ENCODE measurements at places on chromosomes 11 and 22. TPM values are rescaled to one million over a fixed set of nuclear protein-coding genes. Genes with fewer than 3 reads are reported as not detected.
A peak's percentile ranks its signal among the peaks of the same experiment; 100 is the strongest.

HIKESHI gene
- 16.8 TPM for total RNA-seq

KAT5 gene
- 59.1 TPM for total RNA-seq

PHLDA2 gene
- total RNA-seq = 1.2 TPM

C11orf86 gene
- total RNA-seq = not detected

KREMEN1 gene
- total RNA-seq = 5.7 TPM

PAX6 gene
- 0.63 TPM for total RNA-seq

OR51B4 gene
- not detected for total RNA-seq

MYH9 gene
- 339 TPM for total RNA-seq

P2RX6 gene
- total RNA-seq = 5.9 TPM

TBX10 gene
- total RNA-seq = not detected

IL17REL gene
- not detected for total RNA-seq

DNA sequence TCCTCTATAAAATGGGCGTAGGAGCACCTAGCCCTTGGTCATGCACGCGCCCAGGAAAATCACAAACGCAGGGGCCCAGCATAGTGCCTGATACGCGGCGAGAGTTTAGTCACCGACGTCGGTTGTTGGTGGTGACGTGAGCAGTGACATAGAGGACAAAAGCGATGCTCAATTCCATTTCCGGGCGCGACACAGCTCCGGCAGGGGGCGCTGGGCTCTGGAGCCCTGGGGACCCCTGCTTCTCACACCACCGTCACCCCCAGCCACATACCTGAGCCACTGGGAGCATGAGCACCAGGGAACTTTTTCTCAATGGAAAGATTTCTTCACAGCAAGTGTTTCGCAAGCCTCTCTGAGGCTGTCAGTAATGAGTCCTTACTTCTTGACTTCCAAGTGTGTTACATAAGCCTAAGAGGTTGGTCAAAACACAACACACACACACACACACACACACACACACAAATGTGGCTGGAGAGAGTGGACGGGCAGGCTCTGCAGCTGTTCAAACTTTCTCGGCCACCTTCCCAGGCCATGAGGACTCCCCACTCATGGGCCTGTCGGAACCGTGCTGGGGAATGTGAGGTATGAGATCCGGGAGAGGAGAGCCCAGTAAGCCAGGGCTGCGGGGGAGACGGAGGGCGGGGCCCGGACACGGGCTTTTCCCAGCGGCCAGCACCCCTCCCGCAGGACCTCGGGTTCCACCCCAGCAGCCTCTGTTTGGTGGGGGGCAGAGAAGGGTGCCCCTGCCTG lies 36.9 kb upstream of the LINC01488 start:
- peak; percentile 95 for DNase-seq

- DNase-seq = no peak
These were observed at the start of gene OR52N1 for GRCh38 chr11:5791165-5791564. TSS of gene OR52N1 (minus strand) at chr11:5791265. CDS start at chr11:5788816, 2,449 bp downstream.

DNA sequence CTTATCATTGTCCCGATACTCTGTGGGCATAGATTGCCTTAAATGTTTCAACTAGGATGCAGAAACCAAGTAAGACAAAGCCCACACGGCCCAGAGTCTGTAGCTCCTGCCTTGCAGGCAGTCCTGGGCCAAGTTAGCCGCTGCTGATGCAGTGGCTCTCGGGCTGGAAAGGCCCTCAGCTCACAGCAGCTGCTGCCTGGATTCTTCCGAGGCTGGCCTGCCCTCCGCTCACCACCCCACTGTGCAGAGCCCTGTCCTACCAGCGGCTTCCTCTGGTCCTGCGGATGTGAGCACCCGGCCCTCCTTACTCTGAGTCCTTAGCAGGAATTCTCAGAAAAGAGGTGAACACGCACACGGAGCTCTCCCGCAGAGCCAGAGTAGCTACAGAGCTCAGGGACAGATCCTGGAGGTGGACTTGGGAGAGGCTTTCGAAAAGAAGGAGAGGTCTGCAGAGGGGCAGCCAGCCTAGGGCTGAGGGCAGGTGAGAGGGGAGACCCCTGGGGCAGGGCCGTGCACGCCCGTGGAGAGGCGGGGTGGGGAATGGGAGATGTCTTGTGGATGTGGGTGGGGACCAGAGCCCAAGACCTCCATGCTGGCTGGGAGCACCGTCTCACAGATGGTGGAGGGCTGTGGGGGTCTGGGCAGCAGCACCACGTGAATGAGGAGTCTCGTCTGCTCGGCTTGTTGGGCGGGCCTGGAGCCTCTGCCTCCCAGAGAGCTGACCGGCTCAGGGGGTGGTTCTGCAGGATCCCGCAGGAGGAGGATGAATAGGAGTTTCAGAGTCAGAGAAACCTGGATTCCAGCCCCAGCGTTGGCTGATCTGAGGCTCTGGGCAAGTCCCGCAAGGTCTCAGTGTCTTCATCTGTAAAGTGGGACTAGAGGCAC lies 117.4 kb upstream of the B3GAT1 start:
- DNase-seq = no peak

GRCh38 chr11:14446701-14447169 lies 52.9 kb downstream of the COPB1 start:
- peak; percentile 60 for DNase-seq

- DNase-seq = peak; percentile 27
These were observed at the start of gene VEGFB for GRCh38 chr11:64233913-64234586. TSS of gene VEGFB (plus strand) at chr11:64234584. CDS start at chr11:64234834, 250 bp downstream.

DNA sequence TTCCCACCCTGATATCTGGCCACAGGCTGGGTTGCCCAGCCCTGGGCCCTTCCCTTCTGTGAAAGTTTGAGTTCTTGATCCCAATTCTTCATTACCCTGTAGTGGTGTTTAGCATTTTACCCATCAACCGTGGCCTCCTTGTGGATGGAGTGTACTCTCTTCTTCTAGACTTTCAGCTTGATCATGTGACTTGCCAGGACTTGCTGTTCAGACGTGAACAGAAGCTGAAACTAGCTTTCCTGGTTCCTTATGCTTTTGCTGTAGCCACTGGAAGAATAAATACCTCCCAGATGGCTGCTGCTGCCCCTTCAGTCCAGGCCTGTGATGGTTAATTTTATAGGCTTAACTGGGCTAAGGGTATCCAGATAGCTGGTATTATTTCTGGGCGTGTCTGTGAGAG lies 32.7 kb upstream of the DAGLA start:
- no peak for DNase-seq

- DNase-seq = no peak
These were observed 139.4 kb downstream of the SPATA19 start for GRCh38 chr11:133705873-133706272.

DNA sequence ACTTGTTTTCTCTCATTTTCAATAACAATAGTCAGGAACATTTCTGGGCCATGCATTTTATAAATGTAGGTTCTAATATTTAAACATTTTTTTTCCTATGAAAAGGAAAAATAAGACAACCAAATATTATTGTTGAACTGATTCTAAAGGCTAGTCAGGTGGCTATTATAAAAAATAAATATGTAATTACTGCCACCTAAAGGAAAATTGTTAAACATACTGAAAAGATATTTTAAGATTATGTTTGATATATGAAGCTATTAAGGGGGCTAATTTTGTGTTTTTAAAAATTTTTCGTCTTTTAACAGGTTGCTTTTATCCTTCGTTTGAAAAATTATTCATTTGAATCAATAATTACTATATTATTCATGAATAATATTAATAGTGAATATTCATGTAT lies 62.2 kb upstream of the FDX1 start:
- DNase-seq = peak; percentile 45

DNA sequence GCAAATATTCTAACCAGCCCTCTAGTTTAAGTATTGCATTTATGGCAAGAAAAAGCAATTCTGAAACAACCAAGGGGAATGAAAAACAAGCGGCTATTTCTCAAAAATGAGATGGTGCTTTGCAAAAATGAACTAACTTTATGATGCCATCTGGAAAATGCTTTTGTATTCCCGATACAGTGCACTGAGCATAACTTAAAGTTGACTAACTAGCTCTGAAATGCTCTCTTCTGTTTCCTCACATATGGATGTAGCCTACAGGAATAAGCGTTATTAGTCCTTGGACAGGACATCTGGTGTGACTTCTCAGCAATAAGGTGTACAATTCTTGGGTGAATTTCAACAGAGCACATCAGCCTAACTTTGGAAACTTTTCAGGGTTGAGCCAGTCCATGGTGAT lies 228.2 kb upstream of the DDI1 start:
- no peak for DNase-seq

DNA sequence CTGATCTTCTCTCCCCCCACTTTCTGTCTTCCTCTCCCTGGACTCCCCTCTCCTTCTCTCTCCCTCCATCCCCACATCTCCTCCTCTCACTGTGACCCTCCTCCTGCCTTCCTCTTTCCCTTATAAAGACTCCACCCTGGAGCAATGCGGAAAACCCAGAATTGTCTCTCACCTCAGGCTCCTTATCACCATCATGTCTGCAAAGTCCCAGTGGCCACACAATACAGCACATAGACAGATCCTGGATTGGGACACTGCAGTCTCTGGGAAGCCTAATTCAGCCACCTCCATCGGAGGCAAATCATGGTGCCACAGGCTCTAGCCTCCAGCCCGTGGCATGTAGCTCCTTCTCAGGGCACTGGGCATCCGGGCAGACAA lies 2.7 kb downstream of the RFPL2 start:
- no peak for DNase-seq

GRCh38 chr22:35687461-35687860 lies 30.2 kb upstream of the APOL5 start:
- DNase-seq = no peak

- DNase-seq = peak; percentile 31
These were observed 33.4 kb upstream of the API5 start for GRCh38 chr11:43278193-43278956.

GRCh38 chr22:41234815-41235695 lies 5.7 kb downstream of the CHADL start:
- DNase-seq = no peak

- DNase-seq = no peak
These were observed 10.9 kb upstream of the NAALADL1 start for GRCh38 chr11:65069217-65069616.

- no peak for DNase-seq
These were observed 5.9 kb upstream of the GRK2 start for GRCh38 chr11:67260406-67260805.

Measured in fibroblast of the aortic adventitia (primary cell).